HuH-7 (cell line): ENCODE measurements at places on chromosomes 3 and 15.

DNA sequence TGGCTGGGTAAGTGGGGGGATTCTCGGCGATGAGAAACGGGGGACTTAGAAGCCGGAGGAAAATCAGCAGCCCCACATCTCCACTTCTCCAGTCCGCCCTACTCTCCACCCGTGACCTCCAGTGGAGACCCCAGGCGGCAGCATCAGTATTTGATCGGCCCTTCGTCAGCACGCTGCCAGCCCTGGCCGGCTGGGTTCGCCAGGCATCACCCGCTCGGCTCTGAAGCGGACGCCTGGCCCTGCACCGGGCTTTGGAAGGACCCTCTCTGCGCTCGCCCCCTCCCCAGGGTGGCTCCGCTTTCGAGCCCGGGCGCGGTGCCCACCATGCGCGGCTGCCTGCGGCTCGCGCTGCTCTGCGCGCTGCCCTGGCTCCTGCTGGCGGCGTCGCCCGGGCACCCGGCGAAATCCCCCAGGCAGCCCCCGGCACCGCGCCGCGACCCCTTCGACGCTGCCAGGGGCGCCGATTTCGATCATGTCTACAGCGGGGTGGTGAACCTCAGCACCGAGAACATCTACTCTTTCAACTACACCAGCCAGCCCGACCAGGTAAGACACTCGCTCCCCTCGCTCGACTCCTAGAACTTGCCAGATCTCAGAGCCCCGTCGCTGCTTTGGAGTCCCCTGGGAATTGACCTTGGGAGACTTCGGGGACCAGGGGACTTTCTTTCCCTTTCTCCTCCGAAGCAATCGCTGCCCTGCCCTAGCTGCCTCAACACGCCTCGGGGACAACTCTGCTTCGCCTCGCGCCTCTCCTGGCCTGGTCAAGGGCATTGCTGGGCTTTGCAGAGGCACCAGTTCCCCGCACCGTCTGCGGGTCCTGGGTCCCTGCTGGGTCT lies 561 bp downstream of the SIDT1 start:
- DNase-seq: no peak

- no peak for DNase-seq
These were observed 104.9 kb downstream of the TPRG1 start for GRCh38 chr3:189276444-189277219.

GRCh38 chr3:129605203-129605921 lies 1.1 kb downstream of the PLXND1 start:
- DNase-seq: peak; percentile 49

- DNase-seq: no peak
These were observed 116.6 kb downstream of the DNAJB8 start for GRCh38 chr3:128349963-128350599.

- no peak for DNase-seq
These were observed 33.3 kb downstream of the CMTM6 start for GRCh38 chr3:32469151-32469874.

- no peak for DNase-seq
These were observed 152.3 kb upstream of the MYRIP start for GRCh38 chr3:39657075-39657474.

- no peak for DNase-seq
These were observed 13.6 kb downstream of the IGDCC4 start for GRCh38 chr15:65409036-65409631.

DNA sequence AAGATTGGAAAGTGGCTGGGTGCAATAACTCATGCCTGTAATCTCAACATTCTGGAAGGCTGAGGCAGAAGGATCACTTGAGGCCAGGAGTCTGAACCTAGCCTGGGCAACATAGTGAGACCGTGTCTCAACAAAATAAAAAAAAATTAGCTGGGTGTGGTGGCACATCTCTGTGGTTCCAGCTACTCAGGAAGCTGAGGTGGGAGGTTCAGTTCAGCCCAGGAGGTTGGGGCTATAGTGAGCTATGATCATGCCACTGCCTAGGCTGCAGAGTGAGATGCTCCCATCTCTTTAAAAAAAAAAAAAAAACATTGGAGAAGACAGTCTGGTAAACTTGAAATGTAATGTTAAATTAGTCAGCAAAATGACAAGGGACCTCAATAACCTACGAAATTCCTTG lies 57.9 kb downstream of the STAG1 start:
- DNase-seq: no peak

GRCh38 chr15:61119556-61119955 lies 109.5 kb downstream of the RORA start:
- no peak for DNase-seq

DNA sequence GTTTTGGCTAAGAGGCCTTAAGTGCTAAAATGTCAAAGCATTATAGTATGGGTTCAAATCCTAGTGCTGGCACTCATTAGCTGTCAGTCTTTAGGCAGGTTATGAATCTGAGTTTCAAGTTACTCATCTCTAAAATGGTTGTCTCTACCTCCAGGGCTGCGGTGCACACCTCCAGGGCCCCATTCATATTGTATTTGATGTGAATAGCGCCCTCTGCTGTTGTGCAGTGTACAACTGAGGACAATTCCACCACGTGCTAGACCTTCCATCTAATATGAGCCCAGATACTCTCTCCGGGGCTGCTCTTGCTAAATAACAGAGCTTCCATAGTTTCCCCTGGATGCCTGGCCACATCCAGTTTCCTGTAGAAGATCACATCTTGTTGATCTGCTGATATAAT lies 54.3 kb downstream of the OXNAD1 start:
- DNase-seq: peak; percentile 59

GRCh38 chr3:126511291-126511690 lies 6.3 kb downstream of the UROC1 start:
- no peak for DNase-seq

GRCh38 chr3:194856296-194856695 lies 170.6 kb downstream of the FAM43A start:
- no peak for DNase-seq

DNA sequence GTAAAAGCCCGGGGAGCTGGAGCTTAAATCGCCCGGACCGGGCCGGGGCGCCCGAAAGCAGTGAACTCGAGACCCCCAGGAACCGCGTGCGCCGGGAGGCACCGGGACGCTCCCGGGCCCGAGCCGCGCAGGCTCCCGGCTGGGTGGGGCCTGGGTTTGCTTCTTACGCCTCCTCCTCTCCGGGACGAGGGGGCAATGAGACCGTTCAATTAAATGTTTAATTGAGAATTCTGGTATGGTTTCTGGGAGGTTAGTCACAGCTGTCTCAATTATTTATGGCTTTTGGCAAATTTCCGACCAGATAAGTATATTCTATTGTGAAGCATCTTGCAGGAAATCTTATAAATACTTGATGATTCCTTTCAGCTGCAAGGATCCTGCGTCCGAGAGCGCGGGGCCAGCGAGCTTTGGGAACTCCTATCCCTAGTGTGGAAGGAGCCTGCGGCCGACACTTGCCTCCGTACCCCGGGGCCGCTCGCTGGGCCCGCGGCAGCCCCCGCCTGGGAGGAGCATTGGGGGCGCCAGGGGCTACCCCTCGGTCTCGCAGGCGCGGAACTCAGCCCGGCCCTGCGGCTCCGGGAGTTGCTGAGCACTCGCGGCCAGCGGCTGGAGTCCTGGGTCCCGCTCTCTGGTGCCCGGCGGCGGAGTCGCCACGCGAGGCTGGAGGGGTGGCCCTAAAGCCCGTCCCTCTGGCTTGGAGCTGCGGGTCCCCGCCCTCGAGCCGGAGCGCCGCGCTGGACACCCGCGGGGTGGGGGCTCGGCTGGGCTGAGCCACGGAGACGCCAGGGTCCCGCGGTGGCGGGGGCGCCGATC lies 10.3 kb downstream of the ISL2 start:
- peak; percentile 72 for DNase-seq

DNA sequence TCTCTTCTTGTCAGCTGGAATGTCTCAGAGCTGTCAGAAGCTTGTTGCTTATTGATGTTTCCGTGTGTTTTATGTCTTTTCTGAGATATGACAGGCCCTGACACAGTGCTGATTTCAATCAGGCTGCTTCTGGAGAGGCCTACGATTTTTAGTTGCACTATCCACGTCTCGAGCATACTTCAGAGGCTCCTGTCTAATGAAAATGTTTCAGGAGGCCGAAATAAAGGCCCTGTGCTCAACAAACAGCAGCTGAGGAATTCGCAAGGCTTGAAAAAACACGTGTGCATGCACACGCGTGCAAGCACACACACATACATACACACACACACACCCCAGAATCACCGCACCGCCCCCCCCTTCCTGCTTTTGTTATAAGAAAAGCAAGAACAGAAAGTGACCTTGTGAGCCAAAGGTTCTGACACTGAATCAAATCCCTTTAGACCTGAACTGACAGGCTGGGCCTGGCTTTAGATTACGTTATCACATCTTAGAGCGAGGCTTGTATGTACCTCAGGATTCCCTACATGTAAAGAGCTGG lies 296.6 kb downstream of the NR2F2 start:
- DNase-seq: no peak

DNA sequence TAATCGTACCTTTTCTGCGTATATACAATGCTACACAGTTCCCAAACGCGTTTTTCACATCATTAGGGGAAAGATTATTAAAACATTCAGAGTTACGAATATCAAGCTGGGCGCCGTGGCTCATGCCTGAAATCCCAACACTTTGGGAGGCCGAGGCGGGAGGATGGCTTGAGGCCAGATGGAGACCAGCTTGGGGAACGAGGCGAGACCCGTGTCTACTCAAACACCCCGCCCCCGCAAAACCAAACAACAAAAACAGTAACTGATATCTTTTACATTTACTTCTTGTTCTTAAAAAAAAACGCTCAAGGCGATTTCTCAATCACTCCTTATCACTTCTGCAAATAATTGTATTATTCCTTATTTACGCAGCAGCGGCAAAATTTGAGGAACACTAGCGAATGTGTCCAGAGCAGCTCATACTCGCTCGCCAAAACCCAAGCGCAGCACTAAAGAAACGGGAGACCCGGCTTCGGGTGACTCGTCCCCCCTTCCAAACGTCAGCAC lies 1.2 kb downstream of the ZBTB11 start:
- no peak for DNase-seq

GRCh38 chr3:57981483-57982087 lies 26.6 kb upstream of the FLNB start:
- no peak for DNase-seq

- no peak for DNase-seq
These were observed 103.9 kb downstream of the FBN1 start for GRCh38 chr15:48541341-48542278.

GRCh38 chr15:55224892-55225291 lies 28.2 kb upstream of the RSL24D1 start:
- peak; percentile 11 for DNase-seq

DNA sequence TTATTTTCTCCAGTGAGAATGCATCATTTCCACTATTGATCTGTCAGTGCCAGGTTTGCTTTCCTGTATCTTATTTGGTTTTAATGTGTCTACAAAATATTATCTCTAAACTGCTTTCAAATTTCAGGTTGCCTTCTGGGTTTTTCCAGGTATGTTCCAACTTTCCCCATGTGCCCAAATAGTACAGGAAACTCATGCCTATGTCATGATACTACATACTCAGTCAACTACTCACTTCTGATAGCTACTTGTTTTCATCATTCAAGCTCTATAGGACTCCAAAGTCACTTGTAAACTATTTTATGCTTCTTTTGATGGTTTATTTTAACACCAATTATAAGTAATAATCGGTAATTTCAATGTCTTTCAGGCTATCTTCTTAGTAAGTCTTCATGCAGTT lies 134.8 kb upstream of the TTC14 start:
- no peak for DNase-seq

DNA sequence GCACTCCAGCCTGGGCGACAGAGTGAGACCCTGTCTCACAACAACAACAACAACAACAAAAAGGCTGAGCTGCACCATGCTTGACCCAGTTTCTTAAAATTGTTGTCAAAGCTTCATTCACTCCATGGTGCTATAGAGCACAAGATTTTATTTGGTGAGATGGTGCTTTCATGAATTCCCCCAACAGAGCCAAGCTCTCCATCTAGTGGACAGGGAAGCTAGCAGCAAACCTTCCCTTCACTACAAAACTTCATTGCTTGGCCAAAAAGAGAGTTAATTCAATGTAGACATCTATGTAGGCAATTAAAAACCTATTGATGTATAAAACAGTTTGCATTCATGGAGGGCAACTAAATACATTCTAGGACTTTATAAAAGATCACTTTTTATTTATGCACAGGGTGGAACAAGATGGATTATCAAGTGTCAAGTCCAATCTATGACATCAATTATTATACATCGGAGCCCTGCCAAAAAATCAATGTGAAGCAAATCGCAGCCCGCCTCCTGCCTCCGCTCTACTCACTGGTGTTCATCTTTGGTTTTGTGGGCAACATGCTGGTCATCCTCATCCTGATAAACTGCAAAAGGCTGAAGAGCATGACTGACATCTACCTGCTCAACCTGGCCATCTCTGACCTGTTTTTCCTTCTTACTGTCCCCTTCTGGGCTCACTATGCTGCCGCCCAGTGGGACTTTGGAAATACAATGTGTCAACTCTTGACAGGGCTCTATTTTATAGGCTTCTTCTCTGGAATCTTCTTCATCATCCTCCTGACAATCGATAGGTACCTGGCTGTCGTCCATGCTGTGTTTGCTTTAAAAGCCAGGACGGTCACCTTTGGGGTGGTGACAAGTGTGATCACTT lies 2.0 kb downstream of the CCR5 start:
- no peak for DNase-seq

DNA sequence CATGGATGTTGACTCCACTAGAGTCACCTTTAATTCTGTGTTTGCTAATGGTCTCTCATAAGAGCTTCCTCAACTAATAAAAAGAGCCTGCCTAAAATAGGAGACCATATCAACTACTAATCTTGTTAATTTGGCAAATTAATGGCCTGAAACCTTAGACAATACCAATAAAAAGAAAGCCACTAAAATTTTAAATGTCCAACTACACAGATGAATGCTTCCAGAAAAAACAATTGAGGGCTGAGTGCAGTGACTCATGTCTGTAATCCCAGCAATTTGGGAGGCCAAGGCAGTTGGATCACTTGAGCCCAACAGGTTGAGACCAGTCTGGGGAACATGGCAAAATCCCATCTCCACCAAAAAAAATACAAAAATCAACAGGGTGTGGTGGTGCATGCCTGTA lies 230.9 kb downstream of the NSUN3 start:
- DNase-seq: no peak

DNA sequence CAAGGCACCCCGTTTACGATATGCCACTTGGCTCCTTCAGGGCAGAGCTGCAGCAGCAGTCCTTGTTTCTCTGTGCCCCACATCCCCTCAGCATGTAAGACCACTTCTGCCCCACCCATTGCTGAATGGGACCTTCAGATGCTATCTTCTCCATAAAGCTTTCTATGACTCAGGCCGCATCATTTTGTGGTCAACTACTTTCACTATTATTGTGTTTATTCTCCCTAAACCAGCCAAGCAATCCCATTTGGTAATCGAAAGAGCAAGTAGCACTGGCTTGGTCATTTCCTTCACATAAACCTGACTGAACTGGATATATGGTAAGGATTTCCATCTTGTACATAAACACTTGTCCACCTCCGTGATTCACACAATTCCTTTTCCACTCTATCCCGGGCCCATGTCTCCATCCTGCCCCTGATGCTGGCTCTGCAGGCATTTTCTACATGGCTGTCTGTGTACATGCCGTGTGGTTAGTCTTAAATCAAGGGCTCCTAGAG lies 25.7 kb downstream of the LIPC start:
- no peak for DNase-seq

- no peak for DNase-seq
These were observed 40.4 kb downstream of the GHSR start for GRCh38 chr3:172407872-172408271.
